ENCODE measurements at places on chromosomes 7 and 10.

- H3K4me3 ChIP-seq, result no peak overlapping the region
- H3K27me3 ChIP-seq, result peaks cover 2% of the 10 kb centered on the region
- no peak for DNase-seq
- H3K36me3 ChIP-seq, result no peaks in the 10 kb centered on the region
These were observed 33.3 kb downstream of the PAPSS2 start for GRCh38 chr10:87692956-87693484.

DNA sequence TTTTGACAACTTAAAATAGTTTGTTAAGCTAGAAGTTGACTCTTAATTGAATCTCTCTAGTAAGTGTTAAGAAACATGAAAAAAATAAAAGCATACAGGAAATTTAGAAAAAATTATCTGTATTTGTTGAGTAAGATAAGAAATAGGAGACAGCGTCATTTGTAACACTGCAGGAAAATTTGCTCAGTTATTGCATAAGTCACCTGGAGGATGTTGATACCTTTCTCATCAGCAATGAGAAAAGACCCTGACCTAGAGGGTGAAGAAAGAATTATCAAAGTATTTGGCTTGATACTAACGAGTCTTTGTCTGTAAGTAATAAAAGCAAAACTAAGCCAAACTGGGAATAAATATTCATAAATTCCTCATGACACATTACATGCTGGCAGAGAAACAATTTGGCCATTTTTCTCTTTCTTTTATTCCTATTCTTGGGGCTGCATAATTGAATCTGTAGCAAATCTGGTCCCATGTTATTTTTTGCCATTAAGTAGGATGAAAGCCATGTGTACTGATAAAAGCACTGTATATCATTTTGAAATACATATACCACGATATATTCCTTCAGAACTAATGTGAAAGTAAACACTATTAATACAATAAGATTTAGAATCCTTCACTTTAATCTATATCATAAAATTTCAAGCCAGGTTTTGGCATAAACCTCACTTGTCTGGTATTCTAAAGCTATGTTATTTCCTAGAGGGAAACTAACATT is 362.8 kb downstream of the THSD7A start:
- H3K27me3 ChIP-seq, result no peaks in the 10 kb centered on the region
- H3K4me1 ChIP-seq, result no peaks in the 10 kb centered on the region

DNA sequence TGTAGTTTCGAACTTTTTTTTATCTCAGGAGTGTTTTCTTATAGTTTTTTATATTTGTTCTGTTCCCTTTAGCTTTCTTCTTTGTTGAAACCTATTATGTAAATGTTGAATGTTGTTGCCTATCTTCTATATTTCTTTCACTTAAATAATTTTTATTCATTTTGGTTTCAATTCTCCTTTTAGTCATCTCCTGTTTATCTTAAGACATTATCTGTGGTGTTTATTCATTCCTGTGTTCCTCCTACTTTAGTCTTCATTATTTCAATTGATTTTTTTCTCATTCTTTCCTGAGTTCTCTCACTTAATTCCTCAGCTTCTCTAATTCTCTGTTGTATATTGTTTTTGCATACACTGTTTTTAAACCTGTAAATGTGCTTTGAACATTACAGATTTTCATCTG is 64.1 kb downstream of the XPNPEP1 start:
- H3K27ac ChIP-seq, result no peak overlapping the region
- no peaks in the 10 kb centered on the region for H3K27me3 ChIP-seq
- H3K36me3 ChIP-seq, result peaks cover 21% of the 10 kb centered on the region
- H3K4me3 ChIP-seq, result no peak overlapping the region

DNA sequence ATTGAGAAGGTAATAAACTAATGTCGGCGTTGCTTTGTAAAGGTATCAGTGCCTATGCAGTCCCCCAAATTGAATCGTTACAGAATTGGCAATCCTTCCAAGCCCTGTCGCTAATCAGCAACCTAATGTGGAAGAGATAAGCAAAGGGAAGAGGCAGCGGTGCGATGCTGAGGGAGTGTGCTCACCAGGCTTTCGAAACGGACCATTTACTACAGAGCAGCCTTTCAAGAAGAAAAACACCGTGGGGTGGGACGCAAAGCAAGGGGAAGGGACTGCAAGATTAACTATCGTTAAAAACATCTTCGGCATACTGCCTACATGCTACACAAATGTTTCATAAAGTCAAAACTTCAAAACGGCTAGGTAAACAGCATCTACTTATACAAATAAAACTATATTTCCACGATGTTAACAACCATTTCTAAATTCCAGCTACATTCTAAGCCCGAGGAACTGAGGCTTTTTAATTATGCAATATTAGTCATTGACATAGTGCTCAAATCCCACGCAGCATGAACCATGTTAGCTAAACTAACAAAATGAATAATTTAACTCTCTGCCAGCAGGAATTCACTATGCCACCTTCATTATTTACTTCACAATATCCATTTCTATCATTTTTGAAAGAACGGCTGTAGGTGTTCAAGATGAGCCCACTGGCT is 85.2 kb downstream of the CHCHD3 start:
- H3K27ac ChIP-seq, result no peak overlapping the region
- peaks cover 3% of the 10 kb centered on the region for H3K36me3 ChIP-seq
- DNase-seq, result no peak
- H3K4me3 ChIP-seq, result no peak overlapping the region
- H3K27me3 ChIP-seq, result no peaks in the 10 kb centered on the region

DNA sequence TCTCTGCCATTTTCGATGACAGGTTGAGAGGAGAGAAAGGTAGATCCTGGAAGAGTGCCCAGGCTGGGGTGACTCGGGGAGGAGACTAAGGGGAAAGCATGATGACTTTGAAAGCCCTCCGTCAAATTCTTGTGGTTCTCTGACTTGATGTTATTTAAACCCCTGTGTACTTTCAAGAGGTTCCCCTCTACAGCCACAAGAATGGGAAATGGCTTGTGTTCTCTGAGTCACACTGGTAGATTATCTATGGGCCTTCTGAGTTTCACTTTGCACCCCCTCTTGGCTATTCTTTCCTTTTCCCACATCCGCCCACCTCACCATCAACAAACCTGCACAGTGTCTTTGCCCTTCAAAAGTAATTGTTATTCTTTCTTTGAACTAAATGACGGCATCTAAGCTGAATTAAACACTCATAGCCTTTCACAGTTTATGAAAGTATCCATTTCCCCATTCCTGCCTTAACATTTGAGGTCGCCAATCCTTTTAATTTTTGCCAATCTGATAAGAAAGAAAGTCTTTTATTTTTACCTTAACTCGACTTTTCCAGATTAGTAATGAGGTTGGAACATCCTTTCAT is 24.1 kb downstream of the PRF1 start:
- H3K4me1 ChIP-seq, result peaks cover 44% of the 10 kb centered on the region
- no peaks in the 10 kb centered on the region for H3K27me3 ChIP-seq
- DNase-seq, result peak; percentile 83
- H3K4me3 ChIP-seq, result no peak overlapping the region
- peak overlapping the region; percentile 79 for H3K27ac ChIP-seq
- H3K36me3 ChIP-seq, result no peaks in the 10 kb centered on the region
